Activated naive CD4-positive, alpha-beta T cell treated with anti-CD3 and anti-CD28 coated beads, Interleukin-2, amount 50 U/mL, for 16 hours (primary cell): ENCODE measurements at places on chromosomes 11 and 22.

- no peak for DNase-seq
Measured at GRCh38 chr11:66548041-66548440, 1.3 kb downstream of the ACTN3 start.

DNA sequence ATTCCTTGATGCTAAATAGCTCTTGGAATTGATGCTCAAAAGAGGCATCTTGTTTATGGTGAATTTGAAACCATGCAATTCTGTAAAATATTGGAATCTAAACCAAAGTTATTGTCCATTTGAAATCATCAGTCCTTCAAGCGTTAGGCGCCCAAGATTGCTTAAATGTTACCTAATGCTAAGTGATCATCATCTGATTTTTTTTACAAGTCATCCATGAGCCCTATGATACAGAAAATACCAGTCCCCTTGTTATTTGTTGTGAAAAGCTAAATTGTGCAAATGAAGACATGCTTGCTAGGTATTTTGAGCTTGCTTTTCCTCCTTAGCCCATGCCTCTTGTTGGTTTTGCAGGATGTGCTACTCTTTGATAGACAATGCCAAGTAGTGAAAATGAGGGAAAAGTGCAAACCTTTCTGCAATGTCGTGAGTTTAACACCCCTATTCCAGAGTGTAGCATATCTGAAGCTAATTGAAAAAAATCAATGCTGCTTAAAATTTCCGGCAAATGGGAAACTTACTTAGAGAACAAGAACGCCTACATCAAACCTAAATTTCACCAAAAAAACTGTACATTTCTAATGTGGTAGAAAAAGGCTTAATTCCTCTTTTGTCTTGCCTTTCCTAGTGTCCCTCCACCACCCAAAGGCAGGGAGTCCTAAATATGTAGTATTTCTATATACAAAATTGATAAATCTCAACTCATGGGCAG, 1.9 kb downstream of the GRK3 start:
- no peak for DNase-seq

- DNase-seq: no peak
Measured at GRCh38 chr11:34176751-34177209, 71.4 kb downstream of the NAT10 start.

- DNase-seq: no peak
Measured at GRCh38 chr11:26510756-26511155, 61.3 kb downstream of the MUC15 start.
